ENCODE measurements at places on chromosomes 5 and 9.

GRCh38 chr5:141573489-141574121 lies 45.2 kb downstream of the DIAPH1 start:
- DNase-seq = no peak

DNA sequence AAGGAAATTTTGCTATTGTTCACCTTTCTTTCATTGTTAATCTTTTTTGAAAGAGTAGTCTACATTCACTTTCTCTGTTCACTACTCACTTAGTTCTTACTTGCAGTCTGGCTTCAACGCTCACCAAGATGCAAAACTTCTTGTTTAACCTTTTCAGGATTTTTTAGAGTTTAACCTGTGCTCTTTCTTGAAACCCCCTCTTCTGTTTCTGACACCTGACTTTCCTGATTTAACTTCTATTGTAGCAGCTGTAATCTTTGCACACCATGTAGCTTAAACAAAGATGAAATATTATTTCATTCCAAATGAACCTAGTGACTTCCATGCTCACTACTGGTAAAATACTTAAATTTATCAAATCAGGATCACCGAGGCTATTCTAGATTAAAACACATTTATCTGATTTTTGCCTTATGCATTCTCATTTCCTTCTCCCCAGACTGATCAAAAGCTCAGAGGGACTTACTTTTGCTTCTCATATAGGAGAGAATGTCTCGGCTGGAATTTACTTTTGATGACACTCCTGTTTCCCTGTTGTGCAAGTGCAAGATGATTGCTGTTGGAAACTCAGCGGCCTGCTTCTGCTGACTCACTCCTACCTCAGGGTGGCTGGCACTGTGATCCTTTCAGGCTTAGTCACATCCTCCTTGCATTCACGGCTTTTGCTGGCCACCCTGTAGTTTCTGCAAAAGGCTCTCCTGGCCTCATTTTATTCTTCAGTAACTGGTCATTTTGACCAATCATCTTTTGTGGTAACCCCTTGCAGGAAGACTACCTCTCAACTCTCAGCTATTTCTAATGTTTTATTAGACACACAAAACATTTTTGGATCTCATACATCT lies 109.3 kb upstream of the IFNE start:
- DNase-seq = peak; percentile 76

GRCh38 chr5:17014686-17015085 lies 78.6 kb upstream of the MYO10 start:
- DNase-seq = no peak

GRCh38 chr5:50709471-50709870 lies 43.0 kb downstream of the PARP8 start:
- no peak for DNase-seq

GRCh38 chr5:122151640-122152039 lies 22.3 kb downstream of the ZNF474 start:
- DNase-seq = no peak

DNA sequence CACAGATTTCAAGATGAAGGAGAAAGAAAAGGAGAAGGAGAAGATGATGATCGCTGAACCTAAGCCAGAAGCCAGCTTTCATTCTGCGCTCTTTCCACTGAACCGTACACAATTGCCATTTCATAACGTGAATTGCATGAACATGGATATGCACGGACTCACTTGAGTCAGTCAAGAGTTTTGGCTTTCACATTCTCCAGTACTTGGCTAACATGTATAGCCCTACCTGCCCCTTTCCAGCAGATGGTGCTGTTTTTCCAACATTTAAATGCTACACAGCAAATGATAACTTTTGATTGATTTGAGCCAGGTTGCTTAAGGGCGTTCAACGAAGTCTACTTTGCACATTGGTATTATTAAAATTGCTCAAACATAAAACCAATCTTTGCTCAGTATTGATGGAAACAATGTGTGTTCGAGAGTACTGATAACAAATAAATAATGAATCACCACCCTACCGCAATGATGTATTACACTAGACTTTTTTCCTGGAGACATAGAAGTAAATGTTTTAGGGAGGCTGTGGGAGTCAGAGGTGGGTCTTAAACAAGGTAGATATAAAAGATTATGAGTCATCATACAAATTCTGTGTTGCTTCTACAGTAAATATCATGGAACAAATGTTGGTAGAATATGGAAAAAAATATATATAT lies 196.4 kb downstream of the TRPM3 start:
- DNase-seq = peak; percentile 70

DNA sequence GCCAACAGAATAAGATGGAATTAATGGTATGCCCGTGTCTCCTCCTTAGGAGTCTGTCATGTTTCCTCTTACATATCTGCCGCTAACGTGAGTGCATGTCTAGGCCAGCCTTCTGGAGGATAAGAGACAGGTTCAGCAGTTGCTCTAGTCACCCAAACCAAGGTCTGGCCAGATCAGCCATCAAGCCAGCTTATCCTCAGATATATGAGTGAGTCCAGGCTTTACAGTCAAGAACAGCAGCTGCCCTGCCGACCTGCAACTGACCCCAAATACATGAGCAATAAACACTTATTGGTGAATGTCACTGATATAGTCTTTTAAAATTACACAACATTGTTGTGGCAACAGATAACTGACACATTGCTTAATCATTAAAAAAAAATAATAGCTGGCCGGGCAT lies 123.5 kb downstream of the TSSK1B start:
- DNase-seq = no peak

- DNase-seq = no peak
Observed at GRCh38 chr5:111746791-111747190, 10.2 kb downstream of the NREP start.

GRCh38 chr5:73893813-73894212 lies 267.8 kb downstream of the ARHGEF28 start:
- DNase-seq = no peak

GRCh38 chr9:89718651-89719050 lies 113.8 kb downstream of the GADD45G start:
- no peak for DNase-seq

DNA sequence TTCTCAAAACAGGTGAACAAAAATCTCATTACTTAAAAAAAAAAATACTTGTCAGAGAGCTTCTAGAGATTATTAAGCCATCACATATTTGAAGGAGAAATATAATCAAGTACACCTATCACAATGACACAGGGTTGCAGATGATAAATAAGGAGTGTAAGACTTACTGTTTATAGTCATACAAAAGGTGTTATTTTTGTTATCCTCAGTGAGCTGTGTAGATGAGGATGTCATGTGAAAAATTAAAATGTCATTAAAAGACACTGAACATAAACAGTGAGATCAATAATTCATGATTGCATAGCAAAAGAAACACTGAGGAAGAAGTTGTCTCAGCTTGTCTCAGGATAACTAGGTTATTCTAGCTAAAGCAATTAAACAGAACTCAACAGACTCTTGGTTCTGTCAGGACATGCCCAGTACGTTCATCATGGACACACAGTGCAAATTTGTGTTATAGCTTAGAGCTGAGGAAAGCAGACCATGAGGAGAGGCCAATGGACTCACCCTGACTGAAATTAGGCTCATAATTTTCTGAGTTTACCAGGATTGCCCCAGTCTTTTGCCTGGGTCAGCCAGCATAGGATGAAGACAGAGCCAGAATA lies 1162.6 kb upstream of the C9orf72 start:
- DNase-seq = no peak

DNA sequence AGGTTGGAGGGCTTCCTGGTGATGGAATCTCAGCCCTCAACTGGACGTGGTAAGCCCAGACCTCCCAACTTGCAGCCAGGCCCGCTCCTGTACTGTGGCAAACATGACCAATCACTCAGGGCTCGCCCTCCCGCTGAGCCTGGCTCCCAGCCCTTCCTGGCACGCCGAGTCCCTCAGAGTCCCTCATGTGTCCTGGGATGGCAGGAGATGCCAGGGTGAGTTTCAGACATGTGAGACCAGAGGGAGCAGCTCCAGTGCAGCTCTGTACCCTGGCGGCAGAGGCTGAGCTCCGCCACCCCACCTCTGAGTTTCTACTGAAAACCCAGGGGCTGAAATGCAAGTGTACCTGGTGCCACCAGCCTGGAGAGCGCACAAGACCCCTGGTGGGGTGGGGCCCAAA lies 42.0 kb upstream of the RXRA start:
- no peak for DNase-seq

DNA sequence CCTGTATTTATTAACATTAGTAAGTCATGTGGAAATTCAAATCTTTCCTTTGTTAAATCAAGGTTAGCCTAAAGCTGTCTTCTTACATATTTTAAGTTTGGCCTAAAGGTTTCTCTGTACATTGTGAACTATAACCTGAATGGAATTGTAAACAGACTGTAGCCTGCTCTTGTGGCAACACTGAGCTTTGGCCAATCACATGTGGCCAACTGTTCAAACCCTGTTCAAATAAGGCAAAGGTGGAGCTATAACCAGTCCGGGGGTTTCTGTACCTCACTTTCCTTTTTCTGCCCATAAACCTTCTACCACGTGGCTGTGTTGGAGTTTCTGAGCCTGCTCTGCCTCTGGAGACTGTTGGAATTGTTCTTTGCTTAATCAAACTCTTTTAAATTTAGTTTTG lies 3.3 kb upstream of the HAPLN1 start:
- DNase-seq = no peak

- no peak for DNase-seq
Observed at GRCh38 chr9:34430843-34431437, 27.4 kb downstream of the FAM219A start.

GRCh38 chr5:163790497-163790896 lies 285.1 kb downstream of the MAT2B start:
- no peak for DNase-seq

GRCh38 chr5:159471904-159472303 lies 141.6 kb upstream of the IL12B start:
- DNase-seq = no peak

Measured in glomerular endothelial cell (primary cell).